Stimulated activated CD8-positive, alpha-beta memory T cell treated with anti-CD3 and anti-CD28 coated beads, Interleukin-4, amount 100 ng/mL, for 4 hours (primary cell): ENCODE measurements at places on chromosomes 16 and 17.

DNA sequence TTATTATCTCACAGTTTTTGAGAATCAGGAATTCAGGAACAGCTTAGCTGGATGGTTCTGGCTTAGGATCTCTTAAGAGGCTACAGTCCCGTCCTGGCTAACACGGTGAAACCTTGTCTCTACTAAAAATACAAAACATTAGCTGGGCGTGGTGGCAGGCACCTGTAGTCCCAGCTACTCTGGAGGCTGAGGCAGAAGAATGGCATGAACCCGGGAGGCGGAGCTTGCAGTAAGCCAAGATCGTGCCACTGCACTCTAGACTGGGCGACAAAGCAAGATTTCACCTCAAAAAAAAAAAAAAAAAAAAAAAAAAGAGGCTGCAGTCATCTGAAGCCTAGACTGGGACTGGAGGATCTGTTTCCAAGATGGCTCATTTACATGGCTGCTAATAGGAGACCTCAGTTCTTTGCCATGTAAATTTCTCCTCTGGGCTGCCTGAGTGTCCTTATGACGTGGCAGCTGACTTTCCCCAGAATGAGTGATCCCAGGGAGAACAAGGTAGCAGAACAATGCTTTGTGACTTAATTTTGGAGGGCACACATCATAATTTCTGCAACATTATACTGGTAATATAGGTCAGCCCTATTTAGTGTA, 95.8 kb upstream of the CORO6 start:
- no peak for DNase-seq

- DNase-seq = no peak
These were observed 87.3 kb downstream of the CRISPLD2 start for GRCh38 chr16:84907051-84907450.

DNA sequence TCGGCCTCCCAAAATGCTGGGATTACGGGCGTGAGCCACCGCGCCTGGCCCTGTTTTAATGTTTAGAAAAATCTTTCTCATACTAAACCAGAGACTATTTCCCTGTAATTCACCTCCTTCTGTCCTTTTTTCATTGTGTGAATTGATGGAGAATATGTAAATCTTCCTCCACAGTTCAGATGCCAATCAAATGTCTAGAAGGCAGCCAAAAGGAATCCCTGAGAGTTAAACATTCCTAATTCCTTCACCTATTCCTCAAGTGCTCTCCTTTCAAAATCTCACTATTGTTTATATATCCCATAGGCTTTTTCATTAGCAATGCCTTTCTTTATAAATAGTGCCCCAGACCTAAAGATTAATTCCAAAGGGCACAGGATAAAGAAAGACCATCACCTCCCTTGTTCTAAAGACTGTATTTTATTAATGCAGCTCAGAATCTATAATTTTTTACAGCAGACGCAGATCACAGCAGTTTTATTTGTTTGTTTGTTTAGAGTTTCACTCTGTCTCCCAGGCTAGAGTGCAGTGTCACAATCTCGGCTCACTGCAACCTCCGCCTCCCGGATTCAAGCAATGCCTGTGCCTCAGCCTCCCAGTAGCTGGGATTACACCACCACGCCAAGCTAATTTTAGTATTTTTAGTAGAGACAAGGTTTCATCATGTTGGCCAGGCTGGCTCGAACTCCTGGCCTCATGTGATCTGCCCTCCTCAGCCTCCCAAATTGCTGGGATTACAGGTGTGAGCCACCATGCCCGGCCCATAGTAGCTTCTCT, 30.5 kb downstream of the COPZ2 start:
- DNase-seq = no peak

GRCh38 chr16:7335991-7336634, 3.5 kb downstream of the RBFOX1 start:
- no peak for DNase-seq

GRCh38 chr16:50709980-50710379, 16.6 kb downstream of the NOD2 start:
- DNase-seq = no peak

GRCh38 chr17:65529040-65529633, 32.3 kb downstream of the AXIN2 start:
- DNase-seq = no peak

- DNase-seq = no peak
These were observed 249.6 kb upstream of the TNRC6C start for GRCh38 chr17:77708936-77709335.
